Aorta (tissue), 5 donors: ENCODE measurements at places on chromosomes 7 and 10. TPM values are rescaled to one million over a fixed set of nuclear protein-coding genes. Genes with fewer than 3 reads are reported as not detected.

The NRCAM gene
- 0.93 TPM for total RNA-seq

The SYCE1 gene
- total RNA-seq, result 0.39 TPM

The AGR2 gene
- total RNA-seq, result not detected

The C10orf105 gene
- total RNA-seq, result 0.42 TPM

- no peak for DNase-seq
Measured at GRCh38 chr7:45325378-45325777, 167.8 kb downstream of the RAMP3 start.

DNA sequence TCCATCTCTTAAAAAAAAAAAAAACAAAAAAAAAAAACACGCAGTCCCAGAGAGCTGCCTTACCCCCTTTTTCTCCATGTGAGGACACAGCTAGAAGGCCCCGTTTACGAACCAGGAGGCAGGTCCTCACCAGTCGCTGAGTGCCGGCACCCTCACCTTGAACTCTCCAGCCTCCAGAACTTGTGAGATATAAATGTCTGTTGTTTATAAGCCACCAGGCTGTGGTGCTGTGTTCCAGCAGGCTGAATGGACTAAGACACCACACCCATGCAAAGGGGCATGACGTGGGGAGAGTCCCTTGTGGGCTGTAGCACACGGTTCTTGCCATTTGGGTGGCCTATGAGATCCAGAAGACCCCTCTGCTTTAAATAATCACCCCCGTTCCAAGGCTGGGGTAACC is 17.2 kb downstream of the ECHDC3 start:
- no peak for DNase-seq

DNA sequence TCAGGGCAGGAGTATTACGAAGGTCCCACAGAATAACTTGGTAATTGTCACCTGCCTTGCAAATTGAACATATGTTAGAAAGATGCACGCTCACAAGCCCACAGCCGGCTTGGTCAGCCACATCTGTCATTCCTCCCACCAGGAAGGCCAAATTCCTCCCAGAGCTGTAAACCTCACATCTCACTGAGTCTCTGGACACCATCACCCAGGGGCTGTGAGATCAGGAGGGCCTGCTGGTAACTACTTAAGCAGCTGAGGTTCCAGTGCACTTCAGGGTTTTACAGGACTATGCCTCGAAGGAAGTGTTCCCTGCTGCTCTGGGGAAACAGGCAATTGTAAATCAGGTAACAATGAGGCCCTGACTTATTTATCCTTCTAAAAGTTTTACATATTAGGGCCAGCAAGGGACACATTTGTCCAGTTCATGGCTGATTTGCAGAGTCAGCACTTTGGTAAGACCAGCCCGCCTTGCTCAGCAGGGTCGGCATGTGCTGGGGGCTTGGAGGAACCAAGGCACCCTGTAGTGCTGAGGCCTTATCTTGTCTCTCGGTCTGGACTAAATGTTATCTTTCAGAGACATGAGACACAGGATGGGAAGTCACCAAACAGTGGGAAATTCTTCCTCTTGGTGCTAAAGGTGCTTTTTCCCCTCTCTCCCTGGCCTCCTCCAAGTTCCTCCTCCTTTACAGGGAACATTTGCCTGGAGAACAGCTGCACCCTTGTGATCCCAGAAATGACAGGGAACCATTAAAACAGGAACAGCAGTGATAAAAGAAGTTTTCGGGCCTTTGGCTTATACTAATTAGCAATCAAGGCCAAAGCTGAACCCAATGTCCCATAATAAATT is 34.3 kb downstream of the PYROXD2 start:
- no peak for DNase-seq

- no peak for DNase-seq
Measured at GRCh38 chr7:138166681-138167080, 90.4 kb downstream of the AKR1D1 start.

DNA sequence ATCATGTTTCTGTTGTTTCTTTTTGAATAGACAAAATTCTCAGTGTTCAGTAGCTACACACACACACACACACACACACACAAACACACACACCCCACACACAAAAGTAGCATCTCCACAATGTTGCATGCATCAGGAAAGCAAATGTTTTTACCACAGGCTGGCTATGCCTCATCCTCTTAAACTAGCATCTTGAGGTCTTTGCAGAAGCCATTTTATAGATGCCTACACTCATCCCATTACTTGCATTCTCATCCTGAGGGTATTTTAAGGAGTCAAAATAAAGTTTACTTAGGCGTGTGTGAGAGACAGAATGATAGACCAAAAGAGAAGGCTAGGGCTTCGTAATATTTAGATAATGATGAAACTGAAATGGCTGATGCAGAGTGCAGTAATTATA is 7.9 kb upstream of the INHBA start:
- DNase-seq, result no peak

DNA sequence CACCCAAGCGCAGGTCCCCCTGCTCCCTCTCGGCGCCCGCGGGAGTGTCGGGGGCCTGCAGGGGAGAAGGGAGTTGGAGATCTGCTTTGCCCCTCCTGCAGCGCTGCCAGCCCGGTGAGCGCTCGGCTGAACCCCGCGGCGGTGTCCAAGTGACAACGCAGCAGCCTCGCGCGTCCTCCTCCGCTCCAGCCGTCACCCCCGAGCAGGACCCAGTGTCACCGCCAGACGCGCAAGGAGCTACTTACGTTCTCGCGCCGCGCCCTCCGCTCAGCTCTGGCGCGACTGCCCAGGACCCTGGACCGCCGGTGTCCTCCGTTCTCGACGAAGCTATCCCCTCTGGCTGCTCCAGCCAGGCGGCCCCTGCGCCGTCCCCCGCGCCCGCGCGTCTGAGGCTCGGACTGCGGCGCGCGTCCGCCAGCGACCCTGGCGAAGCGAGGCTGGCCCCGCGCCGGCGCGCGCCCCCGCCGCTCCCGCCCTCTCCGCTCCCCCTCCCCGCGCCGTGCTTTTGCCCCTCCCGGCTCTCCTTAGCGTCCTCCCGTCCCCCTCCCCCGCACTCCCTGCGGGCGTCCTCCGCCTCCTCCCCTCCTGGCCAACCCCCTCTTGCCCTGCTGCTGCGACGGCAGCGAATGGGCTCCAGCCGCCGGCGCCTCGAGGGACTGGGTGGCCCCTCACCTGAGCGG is at the start of gene NRCAM:
TSS of gene NRCAM (minus strand) at position 439 of the 680 bp plus-strand sequence. CDS start 216,372 bp downstream, outside the sequence.
- DNase-seq, result peak; percentile 44

- DNase-seq, result no peak
Measured at GRCh38 chr10:70032667-70033289, 19.9 kb upstream of the MACROH2A2 start.

DNA sequence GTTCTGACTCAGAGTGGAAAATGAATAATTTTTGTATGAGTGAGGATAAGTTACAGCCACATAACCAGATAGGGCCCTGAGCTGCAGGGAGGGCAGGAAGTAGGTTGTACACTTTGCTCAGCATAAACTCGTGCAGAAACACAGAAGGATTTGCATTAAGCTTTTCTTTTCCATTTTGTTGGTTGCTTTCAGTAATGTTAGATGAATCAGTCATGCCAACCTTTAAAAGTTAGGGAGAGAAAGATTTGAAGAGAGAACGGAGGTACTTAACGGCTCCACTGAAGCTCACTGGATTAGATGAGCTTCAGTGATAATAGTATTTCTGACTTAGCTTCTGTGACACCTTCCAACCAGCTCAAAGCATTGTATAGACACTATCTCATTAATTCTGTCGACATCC is 348.1 kb downstream of the GATA3 start:
- no peak for DNase-seq

DNA sequence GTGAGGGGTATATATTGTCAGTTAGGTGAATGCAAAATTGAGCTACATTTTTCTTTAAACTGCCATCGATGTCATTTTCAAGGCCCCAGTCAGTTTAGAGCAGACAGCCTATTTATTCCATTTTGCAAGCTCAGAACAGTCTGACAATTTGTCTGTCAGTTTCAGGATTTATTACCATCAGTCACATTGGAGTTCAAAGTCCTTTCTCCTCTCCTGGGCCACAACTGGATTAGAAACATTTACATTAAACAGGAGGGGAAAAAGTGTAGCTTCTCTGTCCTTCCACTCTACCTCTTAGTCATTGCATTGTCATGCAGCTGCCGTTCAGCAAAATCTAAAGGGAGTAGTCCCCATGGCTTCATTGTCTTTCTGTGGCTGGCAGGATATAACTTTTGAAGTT is 3.5 kb upstream of the GHITM start:
- no peak for DNase-seq

DNA sequence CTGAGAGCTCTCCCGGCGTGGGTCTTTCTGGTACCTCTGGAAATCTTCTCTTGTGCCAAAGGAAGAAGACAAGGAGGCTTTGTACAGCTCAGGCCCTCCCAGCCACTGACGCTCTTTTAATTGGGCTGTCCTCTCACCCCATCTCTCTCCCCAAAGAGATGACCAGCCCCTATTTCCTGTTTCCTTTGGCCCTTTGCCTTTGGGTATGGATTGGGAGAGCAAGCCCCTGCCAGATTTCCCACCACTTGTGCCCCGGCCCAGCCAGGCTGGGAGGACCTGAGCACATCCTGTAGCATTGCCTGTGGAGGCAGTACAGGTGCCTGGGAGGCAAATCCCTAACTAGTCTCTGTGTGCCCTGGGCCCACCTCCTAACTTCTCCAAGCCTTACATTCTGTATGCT is 5.7 kb upstream of the PLAC9 start:
- DNase-seq, result no peak

DNA sequence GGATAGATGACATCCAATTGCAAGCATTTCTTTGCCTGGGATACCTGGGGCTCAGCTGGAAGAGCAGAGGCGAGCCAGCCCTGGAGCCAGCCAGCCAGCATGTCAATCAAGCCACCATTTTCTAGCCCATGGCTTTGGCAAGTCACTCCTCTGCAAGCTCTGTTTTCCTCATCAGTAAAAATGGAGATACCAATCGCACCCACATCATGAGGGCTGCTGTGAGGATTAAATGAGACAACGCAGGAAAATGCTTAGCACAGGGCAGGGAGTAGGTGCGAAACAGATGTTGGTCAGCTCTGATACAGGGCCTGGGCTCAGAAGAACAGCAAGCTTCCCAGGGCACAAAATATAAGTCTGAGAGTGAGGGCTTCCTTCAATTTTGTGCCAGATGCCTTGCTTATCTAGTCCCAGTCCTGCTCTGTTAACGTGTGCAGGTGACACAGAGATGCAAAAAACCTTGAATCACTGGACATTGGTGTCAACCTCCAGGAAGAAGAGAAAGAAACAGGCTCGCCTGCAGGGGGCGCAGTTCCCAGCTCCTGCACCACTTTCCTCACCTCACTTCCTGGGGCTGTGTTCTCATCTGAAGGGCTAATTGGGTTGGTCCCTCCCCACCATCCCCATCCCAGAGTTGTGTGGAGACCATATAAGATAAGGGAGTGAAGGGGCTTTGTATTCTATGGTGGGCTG is 72.8 kb upstream of the CACUL1 start:
- DNase-seq, result no peak

GRCh38 chr7:82423446-82423845 is 20.1 kb downstream of the CACNA2D1 start:
- no peak for DNase-seq

DNA sequence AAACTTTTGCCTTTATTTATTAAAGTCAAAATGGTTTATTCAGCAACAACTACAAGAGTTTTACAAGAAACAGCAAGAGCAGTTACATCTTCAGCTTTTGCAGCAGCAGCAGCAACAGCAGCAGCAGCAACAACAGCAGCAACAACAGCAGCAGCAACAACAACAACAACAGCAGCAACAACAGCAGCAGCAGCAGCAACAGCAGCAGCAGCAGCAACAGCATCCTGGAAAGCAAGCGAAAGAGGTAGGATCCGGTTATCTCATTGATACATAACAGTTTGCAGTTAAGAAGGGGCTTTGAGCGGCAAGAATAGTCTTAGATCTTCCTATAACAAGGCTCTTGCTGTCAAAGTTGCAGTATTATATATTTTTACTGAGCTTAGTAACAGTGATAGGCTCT is 215.1 kb downstream of the FOXP2 start:
- no peak for DNase-seq

DNA sequence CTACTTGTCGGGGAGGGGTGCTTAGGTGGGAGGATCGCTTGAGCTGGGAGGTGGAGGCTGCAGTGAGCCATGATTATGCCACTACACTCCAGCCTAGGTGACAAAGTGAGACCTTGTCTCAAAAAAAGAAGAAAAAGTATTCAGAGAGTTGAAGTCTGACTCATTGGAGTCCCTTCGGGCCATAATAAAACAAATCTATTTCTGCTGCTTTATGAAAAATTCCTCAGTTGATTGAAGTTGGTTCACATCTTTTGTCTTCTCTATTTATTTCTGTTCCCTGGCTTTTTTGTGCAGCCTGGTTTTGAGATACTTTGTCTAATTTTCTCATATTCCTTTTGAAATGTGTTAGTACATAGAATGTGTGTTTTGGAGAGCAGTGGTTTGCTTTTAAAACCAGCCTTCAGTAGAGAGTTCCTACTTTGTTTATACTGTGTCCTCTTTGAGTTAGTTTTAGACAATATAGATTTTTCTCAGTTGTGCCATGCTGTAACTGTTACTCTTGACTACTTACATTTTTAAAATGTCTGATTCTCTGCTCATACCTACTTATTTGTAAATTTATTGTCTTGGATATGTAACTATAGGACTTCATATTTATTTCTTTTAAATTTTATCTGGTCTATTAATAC is 36.7 kb downstream of the LUC7L2 start:
- DNase-seq, result no peak

DNA sequence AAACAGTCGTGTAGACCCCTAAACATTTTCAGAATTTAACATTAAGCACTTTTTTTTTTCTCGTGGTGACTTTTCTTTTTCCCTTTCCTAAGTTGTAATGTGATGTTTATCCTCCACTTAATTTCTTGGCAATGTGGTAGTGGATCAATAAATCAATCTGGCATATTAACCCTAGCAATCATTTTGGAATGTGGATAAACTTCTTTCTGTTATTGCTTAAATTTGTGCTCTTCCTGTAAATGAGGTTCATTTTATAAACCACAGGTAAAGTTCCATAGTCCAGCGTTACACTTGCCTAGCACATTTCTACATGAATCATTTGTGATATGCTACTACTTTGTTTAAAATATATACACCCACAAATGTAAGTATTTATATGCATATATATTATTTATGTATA is 247.4 kb upstream of the ETV1 start:
- DNase-seq, result no peak

GRCh38 chr7:100895956-100896731 is 456 bp upstream of the ACHE start:
- peak; percentile 81 for DNase-seq
